Left lobe of liver (tissue), 2 donors: ENCODE measurements at places on chromosomes 12 and 14. TPM values are rescaled to one million over a fixed set of nuclear protein-coding genes. Genes with fewer than 3 reads are reported as not detected.

The FICD gene
- total RNA-seq: 4.6 TPM

- no peak for DNase-seq
Measured at GRCh38 chr12:91974541-91975085, 171.0 kb downstream of the BTG1 start.

DNA sequence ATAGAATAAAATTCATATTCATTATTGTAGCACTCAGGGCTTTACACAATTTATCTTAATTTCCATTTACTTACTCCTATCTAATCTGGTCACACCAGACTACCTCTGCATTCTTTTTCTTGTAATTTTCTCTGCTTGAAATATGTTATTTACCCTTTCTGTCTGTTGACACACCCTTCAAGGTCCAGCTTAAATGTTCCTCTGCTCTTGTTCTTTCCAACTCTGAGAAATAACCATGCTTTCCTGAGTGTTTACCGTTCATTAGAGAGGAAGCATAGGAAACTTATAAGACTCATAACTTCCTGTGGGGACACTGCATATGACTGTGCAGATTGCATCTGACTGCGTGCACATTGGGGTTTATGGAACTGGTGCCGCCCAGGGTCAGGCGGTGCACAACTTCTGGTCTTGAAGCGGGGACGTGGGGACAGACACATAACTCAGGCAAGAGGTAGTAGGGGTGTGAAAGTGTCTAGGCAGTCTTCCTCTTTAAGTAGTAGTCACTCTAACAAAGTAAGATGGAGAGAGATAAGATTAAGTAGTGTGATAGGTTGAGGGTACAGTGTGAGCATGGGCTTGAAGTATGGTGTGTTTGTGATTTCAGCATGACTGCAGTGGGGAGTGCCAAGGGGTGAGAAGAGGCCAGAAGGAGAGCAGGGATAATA is 42.6 kb upstream of the FOXJ2 start:
- no peak for DNase-seq

GRCh38 chr12:31732926-31733548 is 4.2 kb upstream of the AMN1 start:
- DNase-seq: no peak

GRCh38 chr12:105443802-105444652 is 113.5 kb downstream of the C12orf75 start:
- DNase-seq: no peak

The MYH6 gene
- total RNA-seq: not detected
